ENCODE measurements at places on chromosomes 6 and 20.

DNA sequence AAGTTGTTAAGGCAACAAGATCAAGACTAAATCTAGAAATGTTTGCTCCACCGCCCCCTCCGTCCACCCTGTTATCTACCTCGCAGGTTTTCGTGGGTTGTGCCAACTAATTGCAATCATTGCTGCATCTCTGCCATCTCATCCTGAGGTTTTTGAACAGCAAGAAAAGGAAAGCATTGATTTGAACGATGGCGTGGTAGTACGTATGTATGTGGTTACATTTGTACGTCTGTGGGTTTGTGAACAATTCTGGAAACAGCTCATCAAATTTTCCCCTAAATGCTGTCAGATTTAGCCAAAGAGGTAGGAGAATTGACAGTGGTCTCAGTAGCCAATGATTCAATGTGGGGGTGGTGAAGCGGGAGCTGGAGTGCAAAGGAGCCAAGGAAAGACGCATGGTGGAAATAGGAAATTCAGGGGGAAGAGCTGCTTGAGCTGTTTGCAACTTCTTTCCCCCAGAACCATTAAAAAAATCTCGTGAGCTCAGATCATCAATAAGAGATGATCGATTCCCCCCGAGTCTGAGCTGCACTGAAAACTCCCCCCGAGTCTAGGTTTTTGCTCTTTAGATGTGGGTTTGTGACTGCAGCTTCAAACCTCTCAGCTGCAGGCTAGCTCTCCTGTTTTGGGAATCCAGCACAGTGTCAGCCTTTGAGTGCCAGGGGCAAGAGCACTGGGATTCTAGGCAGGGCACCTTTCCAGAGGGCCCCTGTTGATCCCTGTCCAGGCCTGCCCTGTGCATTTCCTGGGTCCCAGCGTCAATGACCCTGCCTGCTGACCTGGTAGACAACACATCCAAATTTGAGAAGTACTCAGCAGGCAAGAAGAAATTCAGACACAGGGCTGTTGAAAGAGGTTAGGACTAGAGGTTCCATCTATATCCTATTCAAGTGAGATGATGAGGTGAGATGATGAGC lies 72.6 kb upstream of the LY86 start:
- DNase-seq = no peak

DNA sequence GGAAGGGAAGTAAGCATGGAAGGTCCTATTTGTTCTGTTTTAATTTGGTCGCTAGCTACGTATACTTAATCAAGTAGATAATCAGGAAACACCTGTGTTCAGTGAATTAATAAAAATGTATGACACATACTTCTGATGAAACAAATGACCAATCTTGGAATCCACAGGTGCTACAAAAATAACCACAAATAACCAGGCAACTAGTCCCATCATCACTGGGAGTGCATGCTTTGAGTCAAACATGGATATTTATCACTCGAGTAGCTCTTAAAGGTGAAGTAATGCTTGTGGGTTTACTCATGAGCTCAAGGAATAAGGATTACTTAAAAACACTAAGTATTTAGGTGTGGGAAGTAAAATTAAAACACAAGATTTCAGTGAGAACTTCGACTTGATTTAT lies 285.6 kb upstream of the ID4 start:
- no peak for DNase-seq

- DNase-seq = no peak
Measured at GRCh38 chr6:100617633-100618350, 153.1 kb upstream of the SIM1 start.

DNA sequence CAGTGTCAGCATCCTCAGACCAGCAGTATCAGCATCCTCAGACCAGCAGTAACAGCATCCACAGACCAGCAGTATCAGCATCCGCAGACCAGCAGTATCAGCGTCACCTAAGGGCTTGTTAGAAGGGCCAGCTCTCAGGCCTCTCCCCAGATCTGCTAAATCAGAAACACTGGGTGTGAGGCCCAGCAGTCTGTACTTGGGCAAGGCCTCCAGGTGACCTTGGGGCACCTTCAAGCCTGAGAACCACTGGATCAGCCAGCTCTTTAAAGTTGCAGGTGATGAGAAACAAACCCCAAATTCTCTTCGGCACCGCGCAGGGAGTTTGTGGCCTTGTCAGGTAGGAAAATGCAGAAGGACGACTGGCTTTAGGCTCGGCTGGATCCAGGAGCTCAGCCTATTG lies 290.5 kb upstream of the CDH4 start:
- no peak for DNase-seq

- DNase-seq = no peak
Measured at GRCh38 chr6:54361734-54362133, 53.5 kb downstream of the TINAG start.

- DNase-seq = no peak
Measured at GRCh38 chr20:11935212-11936154, 17.8 kb downstream of the BTBD3 start.

DNA sequence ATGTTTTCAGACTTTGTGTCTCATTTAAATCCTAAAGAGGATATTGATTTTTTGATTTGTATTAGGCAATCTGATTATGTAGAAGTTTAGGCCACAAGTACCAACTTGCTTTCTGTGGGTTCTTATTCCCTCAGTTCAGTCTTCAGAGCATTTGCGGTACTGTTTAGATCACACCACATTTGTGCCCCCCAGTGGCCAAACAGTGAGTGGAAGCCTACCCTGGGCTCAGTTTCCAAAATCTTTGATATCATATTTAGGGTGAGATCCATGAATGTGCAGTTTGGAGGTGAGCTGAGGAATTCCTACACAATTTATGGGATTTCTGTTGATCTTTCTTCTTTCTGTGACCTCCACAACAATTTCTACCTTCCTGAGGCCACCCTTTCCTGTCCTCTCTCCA lies 92.3 kb upstream of the FUT9 start:
- DNase-seq = no peak

- DNase-seq = no peak
Measured at GRCh38 chr6:36505744-36506534, 41.3 kb downstream of the STK38 start.

DNA sequence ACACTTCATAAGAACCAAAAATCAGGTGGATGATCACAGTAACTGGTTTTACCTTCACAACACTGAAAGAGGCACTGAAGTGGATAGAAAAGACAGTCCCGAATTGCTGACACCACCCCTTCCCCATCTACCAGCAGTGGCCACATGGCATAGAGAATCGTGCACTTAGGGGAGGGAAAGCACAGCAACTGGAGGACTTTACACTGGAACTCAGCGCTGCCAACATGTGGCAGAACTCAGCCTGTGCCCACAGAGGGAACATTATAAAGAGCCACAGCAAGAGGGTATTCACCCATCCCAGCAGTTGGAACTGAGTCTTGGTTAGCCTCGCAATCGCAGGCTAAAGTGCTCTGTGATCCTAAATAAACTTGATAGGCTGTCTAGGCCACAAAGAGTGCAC lies 6.5 kb upstream of the KIAA1586 start:
- DNase-seq = no peak

GRCh38 chr6:38187811-38188590 lies 368.5 kb downstream of the ZFAND3 start:
- DNase-seq = no peak

DNA sequence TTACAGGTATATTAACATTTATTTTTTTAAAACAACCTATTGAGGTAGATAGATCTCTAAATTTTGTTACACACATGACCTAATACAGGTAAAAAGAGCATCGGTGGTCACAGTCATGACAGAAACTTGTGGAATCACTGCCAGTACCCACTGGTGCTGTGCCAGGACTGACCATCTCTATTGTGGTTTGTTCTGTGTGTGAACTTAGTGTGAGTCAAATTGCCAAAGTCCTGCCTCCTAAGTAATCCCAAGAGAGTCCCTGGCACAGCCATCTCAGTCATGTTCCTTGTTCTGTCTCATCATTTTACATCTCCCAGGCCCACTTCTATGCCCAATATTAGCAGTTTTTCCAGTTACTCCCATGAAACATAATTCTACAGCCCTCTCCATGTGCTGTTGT lies 21.4 kb downstream of the GSTA2 start:
- DNase-seq = no peak

DNA sequence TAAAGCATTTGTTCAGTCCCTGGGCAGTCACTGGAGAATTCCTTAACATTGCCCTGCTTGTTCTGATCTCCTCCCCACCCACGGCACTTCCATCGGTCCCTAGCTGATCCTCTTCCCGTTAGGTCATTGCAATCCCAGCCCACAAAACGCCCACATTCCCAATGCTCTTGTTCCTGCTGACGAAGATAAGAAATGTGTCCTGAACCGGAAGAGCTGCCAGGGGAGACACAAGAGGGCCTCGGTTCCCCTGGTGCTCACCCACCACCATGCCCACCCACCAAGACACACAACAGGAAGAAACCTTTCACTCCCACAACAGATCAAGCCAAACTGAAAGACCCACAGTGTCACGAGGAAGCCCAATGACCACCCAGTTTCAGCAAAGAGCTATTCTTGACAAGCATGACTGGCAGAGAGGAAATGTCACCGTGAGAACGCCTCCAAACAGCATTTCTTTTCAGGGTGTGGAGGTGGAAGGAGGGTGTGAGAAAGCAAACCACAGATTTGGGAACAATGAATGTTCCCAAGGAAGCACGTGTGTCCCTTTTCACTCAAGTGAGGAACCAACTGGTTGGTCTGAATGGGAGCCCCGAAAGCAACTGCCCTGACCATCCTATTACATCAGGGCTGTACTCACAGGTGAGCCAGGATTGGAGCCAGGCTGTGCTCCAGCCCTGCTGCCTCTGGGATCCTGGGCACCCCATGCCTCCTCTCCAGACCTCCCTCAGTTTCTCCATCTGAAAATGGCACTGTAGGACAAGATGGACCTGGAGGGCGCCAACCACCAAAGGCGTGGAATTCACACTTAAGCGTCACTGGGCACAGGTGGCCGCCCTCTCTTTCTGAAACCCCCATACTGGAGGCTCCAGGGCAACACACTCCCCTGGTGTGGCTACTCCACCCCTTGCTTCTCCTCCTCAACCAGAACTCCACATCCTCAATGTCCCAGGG lies 97.5 kb downstream of the ZMYND8 start:
- DNase-seq = no peak

- no peak for DNase-seq
Measured at GRCh38 chr20:47370850-47371782, 14.6 kb upstream of the ZMYND8 start.

DNA sequence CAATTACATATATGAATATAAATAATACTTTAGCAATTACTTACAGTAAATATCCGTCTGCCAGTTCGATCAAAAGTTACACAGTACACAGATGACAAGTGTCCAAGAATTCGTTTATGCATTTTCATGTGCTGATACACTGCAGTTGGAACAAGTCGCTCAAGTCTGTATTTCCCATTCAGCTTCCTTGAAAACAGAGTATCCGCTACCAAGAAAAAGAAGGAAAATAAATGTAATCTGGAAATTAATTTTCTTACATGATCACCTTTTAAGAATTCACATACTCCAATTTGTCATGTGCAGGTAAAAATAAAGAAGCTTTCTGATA lies 35.3 kb downstream of the PHIP start:
- DNase-seq = no peak

DNA sequence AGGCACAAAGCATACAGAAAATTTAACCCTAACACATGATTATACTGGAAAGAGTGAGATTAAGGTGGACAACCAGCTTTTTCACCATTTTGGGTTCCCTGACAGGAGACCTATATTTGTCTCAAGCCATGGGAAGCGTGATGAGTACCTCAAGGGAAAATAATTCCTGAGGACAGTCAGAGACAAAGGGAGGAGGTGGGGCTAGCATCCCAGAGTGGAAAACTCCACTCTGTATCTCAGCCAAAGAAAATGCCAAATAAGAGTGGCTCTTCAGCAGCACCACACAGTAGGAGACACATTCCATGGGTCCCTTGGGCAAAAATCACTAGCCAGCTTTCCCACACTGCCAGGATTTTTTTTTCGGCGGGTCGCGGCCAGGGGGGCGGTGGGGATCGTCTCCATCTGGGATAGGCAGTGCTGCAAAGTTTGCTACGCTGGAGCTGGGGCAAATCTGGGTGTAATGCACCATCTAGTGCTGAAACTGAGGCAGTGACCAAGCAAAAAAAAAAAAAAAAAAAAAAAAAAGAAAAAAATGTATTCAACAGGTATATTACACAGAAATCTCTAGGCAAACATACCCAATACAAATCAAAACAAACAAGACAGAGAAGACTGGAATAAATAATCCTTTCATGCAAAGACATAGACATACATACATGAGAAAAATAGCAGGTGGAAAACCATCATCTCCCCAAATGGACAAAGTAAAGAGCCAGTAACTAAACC lies 77.3 kb upstream of the SLC35F1 start:
- DNase-seq = no peak

DNA sequence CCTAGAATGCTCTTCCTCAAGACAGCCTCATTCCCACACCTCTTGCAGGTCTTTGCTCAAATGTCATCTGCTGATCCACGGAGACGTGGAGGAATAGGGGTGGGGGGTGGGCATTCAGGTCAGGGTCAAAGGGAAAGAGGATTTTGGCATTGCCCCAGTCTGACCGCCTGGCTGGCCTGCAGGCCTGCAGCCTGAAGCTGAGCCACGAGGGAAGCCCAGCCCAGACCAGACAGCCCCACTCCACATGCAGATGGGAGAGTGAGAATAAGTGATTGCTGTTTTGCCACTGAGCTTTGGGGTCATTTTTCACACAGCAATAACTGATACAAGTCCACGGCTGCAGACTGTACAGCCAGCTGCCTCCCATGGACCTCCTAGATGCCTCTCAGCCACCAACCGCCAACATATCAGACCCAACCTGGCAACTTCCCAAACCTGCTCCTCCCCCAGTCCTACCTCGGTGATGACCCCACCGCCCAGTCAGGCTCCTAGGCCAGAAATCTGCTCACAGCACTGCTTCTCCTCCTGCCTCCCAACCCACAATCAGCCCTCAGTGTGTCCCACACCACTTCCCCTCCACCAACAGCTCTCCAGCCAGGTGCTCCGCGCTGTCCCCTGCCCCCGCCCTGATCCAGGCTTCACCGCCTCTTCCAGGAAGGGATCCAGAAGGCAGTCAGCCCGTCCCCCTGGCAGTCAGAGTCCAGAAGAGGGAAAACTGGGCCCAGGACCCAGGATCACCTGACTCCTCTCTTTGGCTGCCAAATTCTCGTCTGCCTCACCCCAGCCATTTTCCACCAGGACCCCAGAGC lies 14.0 kb downstream of the KIAA1755 start:
- peak; percentile 34 for DNase-seq

DNA sequence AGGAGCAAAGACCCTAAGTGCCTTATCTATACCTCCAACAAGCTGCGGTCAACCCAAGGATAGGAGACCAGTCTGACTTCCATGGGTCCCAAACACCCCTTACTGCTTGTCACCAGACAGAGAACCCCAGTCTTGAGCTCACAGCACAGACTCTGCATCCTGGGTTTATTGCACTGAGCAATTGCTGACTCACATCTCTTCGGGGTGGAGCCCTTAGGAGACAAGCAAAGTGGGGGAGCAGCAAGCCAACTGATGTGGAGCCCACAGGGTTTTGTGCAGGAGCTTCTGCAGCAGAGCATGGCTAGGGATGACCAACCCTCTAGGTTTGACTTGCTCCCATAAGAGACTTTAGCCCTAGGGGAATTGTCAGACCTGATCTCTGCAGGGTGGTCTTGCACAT lies 38.6 kb upstream of the EYS start:
- no peak for DNase-seq

DNA sequence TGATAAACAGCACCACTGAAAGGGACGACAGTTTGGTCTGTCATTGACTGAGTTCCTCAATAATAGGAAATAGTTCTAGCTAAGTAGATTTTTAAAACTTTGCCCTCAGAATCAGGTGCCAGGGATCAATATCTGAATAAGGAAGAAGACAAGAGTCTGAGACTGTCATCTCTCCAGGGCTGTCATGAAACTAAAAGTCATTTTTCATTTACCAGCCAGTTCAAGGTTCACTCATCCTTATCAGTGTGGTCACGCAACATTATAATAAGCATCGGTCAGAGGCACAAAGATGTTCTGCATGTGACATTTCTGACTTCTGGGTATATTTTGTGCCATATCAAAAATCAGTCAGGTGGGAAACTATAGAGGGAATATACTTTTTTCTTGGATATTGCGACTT lies 52.5 kb upstream of the E2F3 start:
- DNase-seq = no peak
